CD4-positive, alpha-beta T cell treated with Interleukin-21 for 1 hour (primary cell): ENCODE measurements at places on chromosomes 6 and 20.

DNA sequence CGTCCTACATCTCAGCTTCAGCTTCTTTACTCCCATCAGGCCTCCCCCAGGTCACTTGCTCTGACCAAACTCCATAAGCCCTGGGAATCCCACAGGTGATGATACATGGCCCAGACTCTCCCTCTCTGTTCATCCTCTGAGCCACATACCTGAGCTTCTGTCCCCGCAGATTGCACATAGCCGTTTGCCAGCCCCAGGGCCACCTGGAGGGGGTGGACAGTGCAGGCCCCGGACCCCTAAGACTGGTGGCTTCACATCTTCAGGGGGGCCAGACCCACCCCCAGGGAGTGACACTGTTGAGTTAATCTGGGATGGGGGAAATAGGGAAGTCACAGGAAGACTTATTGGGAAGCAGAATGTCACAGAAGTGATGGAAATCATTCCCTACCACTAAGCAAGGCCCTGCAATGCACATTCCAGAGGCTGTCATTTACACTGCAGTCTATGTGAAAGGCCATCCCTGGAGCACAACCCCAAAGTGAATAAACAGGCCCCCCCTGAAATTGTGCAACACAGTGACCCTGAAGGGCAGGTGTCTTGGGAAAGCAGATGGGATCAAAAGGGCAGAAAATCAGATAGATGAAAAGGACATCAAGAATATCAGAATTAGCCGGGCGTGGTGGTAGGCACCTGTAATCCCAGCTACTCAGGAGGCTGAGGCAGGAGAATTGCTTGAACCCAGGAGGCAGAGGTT lies 2.2 kb downstream of the RXRB start:
- no peak for DNase-seq

- DNase-seq: no peak
Observed at GRCh38 chr6:158529629-158530028, 30.3 kb upstream of the TMEM181 start.

GRCh38 chr20:22460231-22460630 lies 124.1 kb downstream of the FOXA2 start:
- no peak for DNase-seq

GRCh38 chr6:148629181-148629580 lies 117.6 kb upstream of the UST start:
- no peak for DNase-seq
